Pericardium fibroblast (primary cell): ENCODE measurements at places on chromosomes 6 and 20. TPM values are rescaled to one million over a fixed set of nuclear protein-coding genes. Genes with fewer than 3 reads are reported as not detected.

The FNDC11 gene
- total RNA-seq, result 0.12 and 0.85 TPM in 2 replicates

The TMEM74B gene
- not detected in 2 replicates for total RNA-seq

The TSBP1 gene
- total RNA-seq, result not detected in 2 replicates

The NPEPL1 gene
- 19.3 and 25.4 TPM in 2 replicates for total RNA-seq

The RNGTT gene
- total RNA-seq, result 6.8 and 7.9 TPM in 2 replicates

The EYA2 gene
- total RNA-seq, result 0.94 and 3.5 TPM in 2 replicates

The WFDC10B gene
- total RNA-seq, result not detected in 2 replicates

The IDH3B gene
- total RNA-seq, result 70.8 and 86.9 TPM in 2 replicates

The GNAS-AS1 gene
- total RNA-seq, result 0.47 TPM in 1 of 2 replicates, not detected in the other

The SLC22A23 gene
- total RNA-seq, result 2.7 and 3.0 TPM in 2 replicates

The GGTLC1 gene
- total RNA-seq, result not detected in 2 replicates

The JAG1 gene
- 18.6 and 54.8 TPM in 2 replicates for total RNA-seq

The LY6G6F gene
- total RNA-seq, result not detected in 2 replicates

The DDAH2 gene
- 70.2 and 88.5 TPM in 2 replicates for total RNA-seq

The SYCP2 gene
- total RNA-seq, result 0.47 TPM in 1 of 2 replicates, not detected in the other

The MAP7 gene
- total RNA-seq, result 0.12 TPM in 1 of 2 replicates, not detected in the other

The NKAPL gene
- 2.3 and 3.7 TPM in 2 replicates for total RNA-seq

The GPR31 gene
- not detected in 2 replicates for total RNA-seq

The DLL1 gene
- total RNA-seq, result 1.8 TPM in 1 of 2 replicates, not detected in the other

The AKIRIN2 gene
- total RNA-seq, result 13.2 and 14.4 TPM in 2 replicates

The COL12A1 gene
- total RNA-seq, result 170 and 390 TPM in 2 replicates

The FAM184A gene
- total RNA-seq, result not detected in 2 replicates

The DYNLRB1 gene
- 105 and 133 TPM in 2 replicates for total RNA-seq

The HRH3 gene
- total RNA-seq, result not detected in 2 replicates

The SLPI gene
- 1.7 and 19.5 TPM in 2 replicates for total RNA-seq
